Neural crest cell (in vitro differentiated cells): ENCODE measurements at places on chromosomes 1 and 21. TPM values are rescaled to one million over a fixed set of nuclear protein-coding genes. Genes with fewer than 3 reads are reported as not detected.

DNA sequence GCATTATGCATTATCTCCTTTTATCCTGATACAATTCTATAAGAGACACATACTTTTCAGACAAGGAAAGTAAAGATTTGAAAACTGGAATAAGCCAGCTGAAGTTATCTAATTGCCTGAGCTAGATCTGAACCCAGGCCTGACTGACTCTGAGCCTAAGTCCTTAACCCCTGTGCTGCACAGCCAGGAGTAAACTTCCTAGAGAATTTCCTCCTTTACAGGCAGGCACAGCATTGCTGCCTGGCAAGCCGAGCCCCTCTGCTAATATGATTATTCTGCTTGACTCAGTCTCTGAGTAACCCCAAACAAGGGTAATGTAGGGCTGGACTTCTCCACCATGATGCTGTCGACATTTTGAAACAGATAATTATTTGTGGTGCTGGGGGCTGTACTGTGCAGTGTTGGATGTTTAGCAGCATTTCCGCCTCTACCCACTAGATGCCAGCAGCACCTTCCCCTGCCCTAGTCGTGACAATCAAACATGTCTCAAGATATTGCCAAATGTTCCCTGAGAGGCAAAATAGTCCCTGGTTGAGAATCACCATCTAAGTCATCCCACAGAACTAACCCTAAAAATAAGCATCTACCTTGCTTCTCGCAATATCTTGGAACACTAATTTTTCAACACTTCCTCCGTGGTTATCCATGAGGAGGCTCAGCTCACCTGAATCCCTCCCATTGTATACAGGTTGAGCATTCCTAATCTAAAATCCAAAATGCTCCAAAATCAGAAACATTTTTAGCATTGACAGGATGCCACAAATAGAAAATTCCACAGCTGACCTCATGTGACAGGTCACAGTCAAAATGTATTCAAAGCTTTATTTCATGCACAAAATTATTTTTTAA lies 18.5 kb downstream of the CAMK1G start:
- H3K4me3 ChIP-seq = no peak overlapping the region
- no peaks in the 10 kb centered on the region for H3K4me1 ChIP-seq
- no peaks in the 10 kb centered on the region for H3K36me3 ChIP-seq

- H3K36me3 ChIP-seq = no peaks in the 10 kb centered on the region
- no peak overlapping the region for H3K27ac ChIP-seq
- DNase-seq = no peak
- peaks cover 83% of the 10 kb centered on the region for H3K27me3 ChIP-seq
- peaks cover 3% of the 10 kb centered on the region for H3K4me1 ChIP-seq
Observed at GRCh38 chr1:156371553-156372264, 2.7 kb downstream of the RHBG start.

- peaks cover 16% of the 10 kb centered on the region for H3K36me3 ChIP-seq
- peak overlapping the region; percentile 57 for H3K27ac ChIP-seq
- H3K27me3 ChIP-seq = peaks cover 34% of the 10 kb centered on the region
- no peak for DNase-seq
Observed at GRCh38 chr1:1776672-1777582, 1.3 kb downstream of the NADK start.

DNA sequence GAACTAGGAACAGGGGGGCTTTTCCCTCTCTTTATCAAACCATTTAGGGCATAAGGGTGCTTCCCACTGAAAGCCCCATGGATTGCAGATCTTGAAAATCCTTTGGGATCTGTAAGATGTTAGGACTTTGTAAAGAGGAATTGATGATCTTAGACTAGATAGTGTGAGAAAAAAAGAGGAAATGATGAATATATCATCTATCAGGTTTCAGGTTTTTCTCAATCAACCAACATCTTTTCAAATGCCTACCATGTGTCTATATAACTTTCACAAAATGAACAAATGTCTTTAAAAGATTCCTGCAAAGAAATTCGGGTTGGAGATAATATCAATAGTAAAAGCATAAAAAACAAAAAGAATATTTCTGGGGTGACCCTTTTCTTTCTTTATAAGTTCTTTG lies 50.1 kb downstream of the KCNC4 start:
- no peak overlapping the region for H3K27ac ChIP-seq
- H3K36me3 ChIP-seq = no peaks in the 10 kb centered on the region
- H3K4me3 ChIP-seq = no peak overlapping the region
- peaks cover 7% of the 10 kb centered on the region for H3K27me3 ChIP-seq

GRCh38 chr1:58805716-58806571 lies 22.1 kb upstream of the JUN start:
- H3K27ac ChIP-seq = no peak overlapping the region
- no peaks in the 10 kb centered on the region for H3K4me1 ChIP-seq
- DNase-seq = no peak

- H3K36me3 ChIP-seq = peaks cover 6% of the 10 kb centered on the region
- H3K4me1 ChIP-seq = peaks cover 3% of the 10 kb centered on the region
- H3K4me3 ChIP-seq = no peak overlapping the region
- no peak for DNase-seq
- H3K27me3 ChIP-seq = no peaks in the 10 kb centered on the region
Observed at GRCh38 chr21:42290505-42290904, 24.7 kb downstream of the TFF3 start.

DNA sequence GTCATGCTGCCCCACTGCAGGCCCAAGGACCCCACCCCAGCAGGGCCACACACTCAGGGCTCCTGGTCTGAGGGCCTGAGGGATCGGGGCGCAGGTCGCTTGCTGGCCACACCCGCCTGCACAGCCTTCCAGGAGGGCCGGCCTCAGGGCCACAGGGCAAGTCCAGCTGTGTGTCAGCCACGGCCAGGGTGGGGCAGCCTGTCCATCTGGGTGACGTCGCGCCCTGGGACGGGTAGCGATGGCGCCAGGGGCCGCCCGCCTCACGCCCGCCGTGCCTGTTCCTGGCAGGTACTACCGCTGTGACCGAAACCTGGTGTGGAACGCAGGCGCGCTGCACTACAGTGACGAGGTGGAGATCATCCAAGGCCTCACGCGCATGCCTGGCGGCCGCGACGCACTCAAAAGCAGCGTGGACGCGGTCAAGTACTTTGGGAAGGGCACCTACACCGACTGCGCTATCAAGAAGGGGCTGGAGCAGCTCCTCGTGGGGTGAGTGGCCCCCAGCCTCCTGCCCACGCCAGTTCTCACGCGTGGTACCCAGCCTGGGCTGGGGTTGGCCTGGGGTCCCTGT lies 2.5 kb downstream of the COL6A1 start:
- peaks cover 12% of the 10 kb centered on the region for H3K36me3 ChIP-seq
- peaks cover 14% of the 10 kb centered on the region for H3K4me1 ChIP-seq
- H3K27ac ChIP-seq = no peak overlapping the region
- peak overlapping the region; percentile 61 for H3K4me3 ChIP-seq
- no peak for DNase-seq
- H3K27me3 ChIP-seq = peaks cover 2% of the 10 kb centered on the region

- no peaks in the 10 kb centered on the region for H3K36me3 ChIP-seq
- peaks cover 88% of the 10 kb centered on the region for H3K27me3 ChIP-seq
- no peak overlapping the region for H3K4me3 ChIP-seq
- DNase-seq = no peak
Observed at GRCh38 chr1:61090546-61091202, 8.3 kb downstream of the NFIA start.

DNA sequence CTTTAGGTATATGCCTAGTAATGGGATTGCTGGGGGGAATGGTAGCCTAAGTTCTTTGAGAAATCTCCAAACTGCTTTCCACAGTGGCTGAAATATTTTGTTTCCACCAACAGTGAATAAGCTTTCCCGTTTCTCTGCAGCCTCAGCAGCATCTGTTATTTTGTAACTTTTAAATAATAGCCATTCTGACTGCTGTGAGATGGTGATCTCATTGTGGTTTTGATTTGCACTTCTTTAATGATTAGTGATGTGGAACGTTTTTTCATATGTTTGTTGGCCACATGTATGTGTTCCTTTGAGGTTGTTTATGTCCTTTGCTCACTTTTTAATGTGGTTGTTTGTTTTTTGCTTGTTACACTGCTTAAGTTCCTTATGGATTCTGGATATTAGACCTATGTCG lies 237.4 kb downstream of the CENPF start:
- H3K27me3 ChIP-seq = no peaks in the 10 kb centered on the region
- H3K36me3 ChIP-seq = no peaks in the 10 kb centered on the region
- no peaks in the 10 kb centered on the region for H3K4me1 ChIP-seq
- no peak for DNase-seq
- H3K4me3 ChIP-seq = no peak overlapping the region
- H3K27ac ChIP-seq = no peak overlapping the region

DNA sequence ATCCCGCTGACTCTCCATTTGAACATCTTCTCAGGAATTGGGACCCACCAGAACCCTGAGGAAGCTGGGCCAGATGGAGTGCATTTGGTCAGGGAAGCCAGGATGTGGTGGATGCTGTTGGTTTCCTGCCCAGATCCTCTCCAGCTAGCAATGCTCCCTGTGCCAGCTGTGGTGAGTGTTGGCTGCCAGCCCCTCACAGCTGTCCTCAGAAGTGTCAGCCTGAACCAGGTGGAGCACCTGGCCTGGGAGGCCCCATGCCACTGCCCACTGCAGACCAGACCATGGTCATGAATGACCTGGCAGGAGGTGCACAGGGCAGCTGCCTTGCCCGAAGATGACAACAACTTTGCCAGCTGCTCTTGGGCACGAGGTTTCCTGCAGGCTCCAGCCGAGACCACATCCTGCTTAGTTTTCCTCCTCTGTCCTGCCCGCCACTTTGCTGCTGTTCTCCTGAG lies 54.4 kb downstream of the PRSS38 start:
- no peak overlapping the region for H3K27ac ChIP-seq
- no peak for DNase-seq
- no peaks in the 10 kb centered on the region for H3K36me3 ChIP-seq
- no peaks in the 10 kb centered on the region for H3K4me1 ChIP-seq
- H3K27me3 ChIP-seq = peaks cover 27% of the 10 kb centered on the region

GRCh38 chr1:87951852-87952251 lies 623.2 kb downstream of the LMO4 start:
- H3K27ac ChIP-seq = no peak overlapping the region
- no peaks in the 10 kb centered on the region for H3K27me3 ChIP-seq

GRCh38 chr1:19315378-19316198 lies 3.5 kb downstream of the SLC66A1 start:
- peaks cover 8% of the 10 kb centered on the region for H3K36me3 ChIP-seq
- DNase-seq = no peak
- peak overlapping the region; percentile 72 for H3K4me3 ChIP-seq
- no peaks in the 10 kb centered on the region for H3K27me3 ChIP-seq
- peak overlapping the region; percentile 35 for H3K27ac ChIP-seq

DNA sequence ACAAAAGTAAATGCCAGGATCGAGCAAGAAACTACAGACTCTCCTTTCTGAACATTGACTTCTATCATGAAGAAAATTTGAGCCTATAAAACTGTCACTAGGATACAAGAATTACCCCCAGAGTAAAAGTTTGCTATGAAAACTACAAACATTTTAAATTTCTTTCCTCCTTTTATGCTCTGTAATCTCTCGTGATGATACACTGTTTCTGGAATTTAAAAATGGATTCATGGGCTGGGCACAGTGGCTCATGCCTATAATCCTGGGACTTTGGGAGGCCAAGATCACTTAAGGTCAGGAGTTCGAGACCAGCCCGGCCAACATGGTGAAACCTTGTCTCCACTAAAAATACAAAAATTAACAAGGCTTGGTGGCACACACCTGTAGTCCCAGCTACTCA lies 181.3 kb downstream of the ZNF281 start:
- H3K4me1 ChIP-seq = peaks cover 56% of the 10 kb centered on the region
- H3K36me3 ChIP-seq = no peaks in the 10 kb centered on the region
- H3K27ac ChIP-seq = peak overlapping the region; percentile 85
- DNase-seq = no peak

- no peaks in the 10 kb centered on the region for H3K4me1 ChIP-seq
- H3K4me3 ChIP-seq = no peak overlapping the region
- DNase-seq = no peak
- H3K27me3 ChIP-seq = no peaks in the 10 kb centered on the region
- H3K36me3 ChIP-seq = peaks cover 36% of the 10 kb centered on the region
Observed at GRCh38 chr21:33332143-33332542, 7.4 kb downstream of the IFNAR1 start.

- no peaks in the 10 kb centered on the region for H3K27me3 ChIP-seq
- H3K36me3 ChIP-seq = no peaks in the 10 kb centered on the region
- no peaks in the 10 kb centered on the region for H3K4me1 ChIP-seq
- no peak overlapping the region for H3K27ac ChIP-seq
- no peak for DNase-seq
Observed at GRCh38 chr1:199404191-199404590, 623.3 kb upstream of the NR5A2 start.

DNA sequence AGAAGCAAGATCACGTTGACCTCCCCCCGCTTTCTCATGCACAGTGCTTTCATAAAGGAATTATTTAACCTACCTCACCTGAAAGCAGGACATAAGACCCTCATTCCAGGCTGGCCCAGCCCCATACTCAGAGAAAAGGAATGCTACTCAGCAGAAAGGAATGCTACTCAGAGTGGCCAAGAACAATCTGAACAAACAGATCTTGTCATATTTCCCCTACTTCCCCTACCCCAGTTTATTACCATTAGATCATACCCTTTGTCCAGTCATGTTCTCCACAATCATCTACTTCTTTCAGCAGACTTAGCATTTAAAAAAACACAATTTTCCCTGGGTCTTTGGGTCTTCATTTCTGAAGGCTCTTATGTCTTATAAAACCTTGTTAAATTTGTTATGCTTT lies 89.8 kb downstream of the SLC16A1 start:
- H3K36me3 ChIP-seq = peaks cover 3% of the 10 kb centered on the region
- no peak for DNase-seq
- no peak overlapping the region for H3K4me3 ChIP-seq
- no peak overlapping the region for H3K27ac ChIP-seq

AHCTF1 gene
- 40.4 and 47.3 TPM in 2 replicates for total RNA-seq

GSTM3 gene
- total RNA-seq = 56.5 and 62.0 TPM in 2 replicates

F11R gene
- 3.5 and 6.4 TPM in 2 replicates for total RNA-seq

IVL gene
- not detected in 2 replicates for total RNA-seq

FNDC5 gene
- total RNA-seq = 26.8 and 28.7 TPM in 2 replicates

IFI44L gene
- 0.05 TPM in 1 of 2 replicates, not detected in the other for total RNA-seq

CHI3L1 gene
- not detected in 2 replicates for total RNA-seq

PBX1 gene
- total RNA-seq = 68.9 and 71.7 TPM in 2 replicates

AQP10 gene
- not detected in 2 replicates for total RNA-seq

MRPS14 gene
- 34.4 and 37.6 TPM in 2 replicates for total RNA-seq

CD101 gene
- total RNA-seq = 3.7 and 4.3 TPM in 2 replicates

GPR89A gene
- total RNA-seq = 27.2 and 29.0 TPM in 2 replicates
